AG04450 (cell line): ENCODE measurements at places on chromosomes 2 and 18.

- DNase-seq = no peak
Observed at GRCh38 chr2:230666885-230667712, 45.5 kb upstream of the CAB39 start.

DNA sequence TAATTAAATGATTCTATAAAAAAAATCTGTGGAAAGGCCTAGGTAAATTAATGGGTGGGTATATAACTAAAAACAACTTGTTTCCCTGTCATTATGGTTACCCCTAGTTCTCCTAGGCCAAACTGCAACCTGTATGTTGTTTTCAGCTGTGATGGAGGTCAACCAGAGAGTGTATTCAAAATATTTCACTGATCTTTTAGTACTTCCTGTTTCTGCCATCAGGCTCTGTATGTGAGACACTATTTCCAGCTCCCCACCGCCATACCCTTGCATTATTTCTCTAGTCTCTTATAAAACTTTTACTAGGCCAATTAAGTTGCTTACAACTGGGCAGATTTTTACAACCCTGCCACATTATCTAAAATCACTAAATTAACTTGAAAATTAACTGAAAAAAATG lies 21.0 kb upstream of the CDKL4 start:
- no peak for DNase-seq

- no peak for DNase-seq
Observed at GRCh38 chr2:240917684-240918257, 11.6 kb downstream of the CROCC2 start.

DNA sequence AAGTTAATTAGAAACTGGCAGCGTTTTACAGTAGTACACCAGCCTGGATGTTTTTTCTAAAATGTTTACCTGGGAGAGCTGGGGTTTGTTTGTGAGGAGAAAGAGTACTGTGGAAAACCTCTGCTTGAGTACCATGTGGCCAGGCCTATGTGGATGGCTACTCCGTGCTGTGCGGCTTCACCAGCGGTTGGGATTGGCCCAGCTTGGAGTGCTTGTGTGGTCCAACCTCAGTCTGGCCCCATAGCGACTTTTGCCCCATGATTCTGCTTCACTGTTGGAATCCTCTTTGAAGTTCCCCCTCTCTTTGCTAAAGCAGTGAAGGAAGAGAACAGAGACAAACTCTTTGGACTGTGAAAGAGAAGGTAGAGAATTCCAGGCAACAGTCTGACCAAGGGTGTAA lies 15.9 kb downstream of the CD8A start:
- no peak for DNase-seq

GRCh38 chr18:62399781-62400308 lies 74.7 kb downstream of the TNFRSF11A start:
- DNase-seq = no peak

DNA sequence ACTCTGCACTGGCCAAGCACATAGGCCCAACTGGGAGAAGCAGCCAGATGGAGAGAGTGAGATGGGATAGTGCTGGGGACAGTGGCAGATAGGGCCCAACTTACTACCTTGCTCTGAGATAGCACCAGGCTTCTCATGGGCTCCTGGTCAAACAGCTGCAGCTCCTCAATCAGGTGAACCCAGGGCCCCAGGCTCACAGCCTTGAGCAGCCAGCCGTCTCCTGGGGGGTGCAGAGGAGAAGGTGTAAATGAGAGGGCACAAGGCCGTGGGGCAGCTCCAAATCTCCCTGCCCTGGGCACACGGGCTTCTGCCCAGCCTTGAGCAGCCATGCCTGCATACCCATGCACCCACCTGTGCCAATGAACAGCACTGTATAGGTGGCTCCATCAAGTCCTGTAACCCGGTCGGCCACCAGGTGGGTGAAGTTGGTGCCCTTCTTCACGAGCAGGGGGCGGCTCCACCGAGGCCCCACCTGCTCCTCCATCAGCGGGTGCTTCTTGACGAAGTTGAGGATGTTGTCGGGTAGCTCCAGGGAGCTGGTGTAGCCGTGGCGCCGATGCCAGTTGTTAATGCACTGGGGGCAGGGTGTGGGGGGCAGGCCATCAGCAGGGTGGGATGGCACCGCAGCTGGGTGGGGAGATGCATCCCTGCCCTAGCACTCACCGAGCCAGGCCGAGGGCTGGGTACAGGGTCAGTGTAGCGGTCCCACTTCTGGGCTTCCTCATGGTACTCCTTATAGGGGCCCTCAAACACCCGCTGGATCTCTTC lies 5.9 kb upstream of the ANKRD39 start:
- no peak for DNase-seq

DNA sequence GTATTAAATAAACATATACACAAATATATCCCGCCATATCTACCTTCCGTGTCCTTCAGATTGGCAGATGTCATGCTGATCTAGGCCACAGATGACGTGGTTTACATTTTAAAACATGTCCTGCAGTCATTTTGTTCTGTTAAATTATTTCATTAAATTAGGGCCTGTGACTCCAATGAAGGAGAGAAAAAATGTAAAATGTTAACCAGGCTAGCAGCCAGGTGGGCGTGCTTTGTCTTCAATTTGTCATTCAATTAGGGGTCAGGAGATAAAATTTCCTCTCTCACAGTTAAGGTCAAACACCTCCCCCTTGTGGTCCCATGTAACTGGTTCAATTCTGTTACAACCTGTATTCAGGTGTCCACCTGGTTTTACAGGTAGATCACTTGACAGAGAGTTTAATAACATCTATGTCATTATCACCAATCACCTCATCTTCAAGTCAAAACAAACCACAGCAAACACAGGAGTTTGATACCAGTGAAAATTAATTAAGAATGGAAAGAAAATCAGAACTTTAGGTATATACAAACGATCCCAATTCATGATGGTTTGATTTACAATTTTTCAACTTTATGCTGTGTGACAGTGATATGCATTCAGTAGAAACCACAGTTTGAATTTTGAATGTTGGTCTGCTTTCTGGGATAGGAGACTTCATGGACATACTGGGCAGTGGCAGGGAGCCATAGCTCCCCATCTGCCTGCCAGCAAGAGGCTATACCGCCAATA lies 339.4 kb downstream of the CMPK2 start:
- DNase-seq = no peak

GRCh38 chr2:175728032-175728431 lies 274.0 kb downstream of the LNPK start:
- no peak for DNase-seq
